ENCODE measurements at places on chromosomes 4 and X.

DNA sequence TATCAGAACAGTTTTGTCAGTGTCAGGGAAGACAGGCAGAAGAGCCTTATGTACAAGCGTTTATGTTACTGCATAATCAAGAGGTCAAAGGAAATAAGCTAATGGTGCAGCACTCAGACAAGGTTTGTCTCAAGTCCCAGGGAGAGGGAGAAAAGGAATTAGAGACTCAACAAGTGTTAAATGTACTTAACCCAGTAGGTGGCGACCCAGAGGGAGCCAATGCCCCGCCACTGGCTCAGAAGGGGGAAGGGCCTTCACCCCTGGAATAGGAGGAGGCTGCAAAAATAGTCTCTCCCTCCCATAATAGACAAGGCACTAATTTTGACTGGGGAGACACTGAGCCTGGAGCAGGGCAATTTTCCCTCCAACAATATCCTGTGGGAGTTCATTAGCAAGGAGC is 14.1 kb upstream of the PAPSS1 start:
- peak; percentile 36 for ATAC-seq

- no peak for ATAC-seq
Measured at GRCh38 chr4:6881908-6882307, 27.7 kb upstream of the TBC1D14 start.

DNA sequence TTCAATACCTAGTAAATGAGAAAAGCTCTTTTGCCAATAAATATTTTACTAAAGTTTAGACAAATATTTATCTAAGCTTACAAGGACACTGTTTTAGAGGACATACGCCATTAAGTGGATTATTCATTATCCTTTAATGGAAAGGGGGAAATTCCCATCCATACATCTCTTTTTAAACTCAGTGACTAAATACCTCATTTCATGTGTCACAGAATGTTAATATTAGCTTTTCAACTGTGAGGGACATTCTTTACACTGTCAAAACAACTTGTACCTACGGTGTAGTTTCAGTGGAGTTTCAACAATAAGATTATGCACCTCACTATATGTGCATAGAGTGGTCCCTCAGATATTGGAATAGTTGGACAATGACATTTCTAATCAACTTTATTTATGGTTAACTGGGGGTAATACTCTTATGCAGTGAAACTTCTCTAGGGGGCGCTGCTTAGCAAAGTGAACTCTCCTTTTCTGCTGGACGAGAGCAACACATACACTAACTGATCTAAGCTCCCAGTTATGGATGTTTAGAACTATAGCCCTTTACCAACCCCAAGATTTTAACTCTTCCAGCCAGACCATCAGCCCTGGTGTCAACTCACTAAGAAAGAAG is 9.7 kb downstream of the HS6ST2 start:
- ATAC-seq: no peak

DNA sequence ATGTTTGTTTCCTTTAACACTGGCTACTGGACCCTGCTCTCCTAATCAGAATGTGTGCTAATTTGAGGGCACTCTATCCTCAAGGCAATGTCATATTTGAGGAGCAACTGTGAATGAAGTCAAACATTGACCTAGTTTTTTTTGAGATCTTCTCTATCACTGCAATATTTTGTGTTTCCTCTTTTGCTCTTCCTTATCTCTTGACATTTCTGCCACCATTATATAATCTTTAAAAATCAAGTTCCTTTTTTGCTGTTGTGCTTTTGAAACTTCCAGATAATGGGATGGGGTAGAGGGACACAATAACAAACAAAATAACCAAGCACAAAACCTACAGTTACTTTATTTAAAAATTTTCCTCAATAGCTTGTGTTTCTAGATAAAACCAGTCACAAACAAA is 7.4 kb upstream of the WDFY3 start:
- ATAC-seq: no peak

DNA sequence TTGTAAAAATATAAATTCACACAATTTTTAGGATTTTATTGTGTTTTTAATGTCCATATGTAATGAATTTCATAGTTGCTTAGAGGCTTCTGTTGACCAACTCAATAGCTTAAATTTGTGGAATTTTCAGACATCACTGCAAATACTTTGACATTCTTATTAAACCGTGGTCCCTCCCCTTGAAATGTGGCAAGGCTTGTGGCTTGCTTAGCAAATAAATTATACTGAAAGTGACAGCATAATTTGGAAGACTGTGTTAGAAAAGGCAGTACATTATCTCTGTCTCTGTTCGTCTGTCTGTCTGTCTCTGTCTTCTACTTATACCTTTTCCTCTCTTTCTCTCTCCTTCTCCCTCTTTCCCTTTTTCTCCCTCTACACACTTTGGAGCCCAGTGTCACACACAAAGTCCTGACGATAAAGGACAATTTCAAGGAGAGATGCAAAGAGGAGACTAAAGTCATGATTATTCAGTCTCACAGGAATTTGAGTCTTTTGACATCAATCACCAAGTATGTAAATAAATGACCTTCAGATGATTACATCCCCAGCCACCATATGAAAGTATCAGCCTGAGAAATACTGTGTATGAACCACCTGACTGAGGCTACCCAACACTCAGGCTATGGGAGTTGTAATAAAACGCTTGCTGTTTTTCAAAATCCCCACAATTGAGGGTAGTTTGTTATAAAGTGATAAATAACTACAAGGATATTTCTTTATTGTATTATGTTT is 21.0 kb upstream of the UGT2B7 start:
- ATAC-seq: no peak

- ATAC-seq: no peak
Measured at GRCh38 chrX:150729956-150730355, 36.8 kb downstream of the MTMR1 start.

All from stimulated activated memory B cell treated with anti-CD40 and anti-IgM and Interleukin-4, amounts not matched to agents 10 μg/mL and 1 μg/mL and 100 μg/mL, for 72 hours (primary cell).